ENCODE measurements at places on chromosomes 6 and 20.

DNA sequence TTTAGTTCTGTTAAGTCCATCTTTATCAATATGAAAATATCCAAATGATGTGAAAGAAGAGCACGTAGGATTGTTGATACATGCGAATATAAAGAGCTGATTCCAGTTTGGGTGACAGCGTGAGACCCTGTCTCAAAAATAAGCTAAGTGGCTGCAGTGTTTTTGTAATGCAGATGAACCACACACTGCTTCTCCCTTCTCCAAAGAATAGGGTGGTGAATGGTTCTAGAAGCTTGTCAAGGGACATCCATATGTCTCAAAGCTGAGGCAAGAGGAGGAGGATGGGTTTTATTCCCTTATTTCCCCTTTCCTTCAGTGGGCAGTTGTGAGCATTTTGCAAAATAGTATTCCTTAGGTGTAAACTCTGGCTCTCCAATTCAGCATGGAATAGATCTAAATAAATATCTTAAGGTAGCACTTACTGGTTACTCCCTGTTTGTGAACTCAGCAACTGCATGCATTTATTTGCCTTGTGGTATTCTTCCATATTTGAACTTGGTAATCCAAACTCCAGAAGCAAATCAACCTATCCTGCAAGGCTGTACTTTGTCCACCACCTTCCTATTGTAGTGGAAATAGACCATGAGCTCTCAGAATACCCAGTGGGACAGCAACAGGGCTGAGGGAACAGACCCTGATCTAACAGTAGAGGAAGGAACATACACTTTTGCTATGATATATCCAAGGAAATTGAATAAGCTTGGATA lies 38.0 kb downstream of the XRN2 start:
- DNase-seq: no peak

DNA sequence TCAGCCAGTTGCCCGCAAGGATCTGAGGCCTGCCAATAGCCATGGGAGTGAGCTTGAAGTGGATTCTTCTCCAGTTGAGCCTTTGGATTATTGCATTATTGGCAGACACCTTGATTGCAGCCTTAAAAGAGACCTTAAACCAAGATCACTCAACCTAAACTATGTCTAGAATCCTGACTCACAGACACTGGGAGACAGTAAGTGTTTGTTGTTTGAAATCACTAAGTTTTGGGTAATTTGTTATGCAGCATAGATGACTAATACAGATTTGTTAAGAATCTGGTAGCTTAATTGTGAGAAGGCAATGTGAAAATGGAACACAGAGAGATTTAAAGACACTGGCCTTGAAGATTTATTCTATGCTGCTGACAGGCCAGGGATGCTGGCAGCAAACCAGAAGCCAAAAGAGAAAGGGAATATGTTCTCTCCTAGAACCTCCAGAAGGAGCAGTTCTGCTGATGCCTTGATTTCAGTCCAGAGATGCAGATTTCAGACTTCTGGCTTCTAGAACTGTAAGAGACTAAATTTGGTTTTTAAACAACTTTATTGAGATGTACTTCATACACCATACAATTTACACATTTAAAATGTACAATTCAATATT lies 17.6 kb downstream of the SIRPD start:
- no peak for DNase-seq

DNA sequence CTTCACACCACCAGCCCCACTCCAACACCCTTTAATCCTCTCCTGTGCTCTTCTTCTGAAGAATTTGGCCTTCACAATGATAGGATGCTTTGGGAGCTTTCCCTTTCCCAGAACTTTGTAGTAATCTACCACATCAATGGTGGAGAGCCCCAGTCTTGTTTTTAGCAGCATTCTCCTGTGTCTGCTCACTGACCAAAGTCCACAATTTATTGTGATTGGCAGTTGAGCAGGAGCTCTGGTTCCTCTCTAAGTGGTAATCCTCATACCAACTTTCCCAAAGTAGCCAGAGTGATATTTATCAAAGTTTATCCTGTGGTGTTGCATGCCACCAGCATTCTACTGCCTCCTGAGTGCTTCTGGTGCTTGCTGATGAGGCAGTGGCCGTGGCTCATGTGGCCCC lies 29.0 kb upstream of the OPN5 start:
- DNase-seq: no peak

GRCh38 chr6:19921786-19922185 lies 84.6 kb downstream of the ID4 start:
- no peak for DNase-seq

DNA sequence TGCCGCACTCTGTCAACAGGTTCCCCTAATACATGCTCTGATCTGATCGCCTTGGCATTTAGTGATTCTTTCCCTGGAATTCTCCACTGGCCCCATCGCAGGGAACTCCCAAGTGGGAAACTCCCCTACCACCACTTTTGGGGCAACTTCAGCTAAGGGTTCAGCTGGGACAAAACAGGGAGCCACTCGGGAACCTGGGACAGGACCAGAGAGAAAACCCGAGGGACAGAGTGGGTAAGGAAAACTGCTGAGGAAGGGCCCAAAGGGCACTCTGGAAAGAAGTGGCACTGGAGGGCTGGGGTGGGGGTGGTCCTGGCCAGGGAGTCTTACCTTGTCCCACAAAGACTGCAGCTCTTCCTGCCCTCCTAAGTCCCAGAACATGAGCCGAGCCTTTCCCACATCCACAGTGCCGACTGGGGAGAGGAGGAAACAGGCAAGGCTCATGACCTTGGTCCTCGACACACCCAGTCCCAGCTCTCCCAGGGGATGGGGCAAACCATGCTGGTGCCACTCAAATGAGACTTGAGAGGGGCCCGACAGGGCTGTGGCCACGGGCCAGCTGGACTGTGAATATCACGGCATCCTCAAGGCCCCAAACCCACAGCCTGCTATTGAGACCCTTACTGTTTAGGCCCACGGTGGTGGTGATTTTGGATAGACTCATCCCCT lies 1.6 kb downstream of the ARFRP1 start:
- no peak for DNase-seq

DNA sequence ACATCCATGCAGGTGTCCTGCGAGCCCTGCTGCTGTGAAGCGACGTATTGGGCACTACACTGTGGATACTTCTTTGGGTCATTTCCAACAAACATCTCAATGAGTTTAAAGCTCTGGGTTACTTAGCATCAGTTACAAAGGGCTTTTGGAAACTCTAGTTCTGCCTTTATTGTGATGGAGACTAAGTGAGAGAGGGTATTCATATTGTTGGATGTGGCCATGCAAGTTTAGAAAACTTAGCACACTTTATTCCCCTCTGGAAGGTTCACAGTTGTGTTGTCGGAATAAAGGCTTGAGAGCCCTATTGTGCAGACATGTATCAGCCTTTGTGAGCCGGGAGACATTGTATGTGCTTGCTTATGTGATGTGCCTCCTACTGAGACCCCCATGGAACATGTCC lies 22.1 kb downstream of the DUSP22 start:
- no peak for DNase-seq

DNA sequence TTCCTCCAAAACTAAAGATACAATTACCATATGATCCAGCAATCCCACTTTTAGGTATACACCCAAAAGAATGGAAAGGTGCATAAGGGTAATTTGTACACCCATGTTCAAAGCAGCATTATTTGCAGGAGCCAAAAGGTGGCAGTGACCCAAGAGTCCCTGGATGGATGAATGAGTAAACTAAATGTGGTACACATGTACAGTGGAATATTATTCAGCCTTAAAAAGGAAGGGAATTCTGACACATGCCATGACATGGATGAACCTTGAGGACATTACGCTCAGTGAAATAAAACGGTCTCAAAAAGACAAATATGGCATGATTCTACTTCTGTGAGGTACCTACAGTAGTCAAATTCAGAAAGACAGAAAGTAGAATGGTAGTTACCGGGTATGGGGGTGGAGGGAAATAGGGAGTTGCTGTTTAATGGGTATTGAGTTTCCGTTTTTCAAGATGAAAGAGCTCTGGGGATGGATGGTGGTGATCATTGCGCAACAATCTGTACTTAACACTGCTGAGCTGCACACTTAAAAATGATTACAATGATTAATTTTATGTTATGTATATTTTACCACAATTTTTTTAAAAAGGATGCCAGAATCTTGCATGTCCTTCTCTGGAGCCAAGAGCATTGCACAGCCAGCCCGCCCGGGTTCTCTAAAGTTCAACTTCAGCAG lies 518.9 kb upstream of the JARID2 start:
- DNase-seq: no peak

DNA sequence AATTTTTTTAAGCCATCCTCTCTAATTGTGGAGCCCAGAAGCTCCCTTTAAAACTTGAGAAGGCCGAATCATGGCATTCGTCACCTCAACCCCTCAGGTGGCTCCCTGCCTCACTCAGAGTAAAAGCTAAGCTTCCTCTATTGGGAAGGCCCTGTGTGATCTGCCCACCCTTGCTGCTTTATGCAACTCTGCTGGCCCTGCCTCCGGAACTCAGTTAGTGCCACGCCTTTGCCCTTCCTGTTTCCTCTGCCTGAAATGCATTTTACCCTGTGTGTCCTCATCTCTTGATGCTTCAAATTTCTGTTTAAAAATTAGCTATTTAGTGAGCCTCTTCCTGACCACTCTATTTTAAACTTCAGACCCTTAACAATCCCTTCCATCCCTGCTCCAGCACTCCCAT lies 5.7 kb downstream of the PACRG start:
- DNase-seq: no peak

DNA sequence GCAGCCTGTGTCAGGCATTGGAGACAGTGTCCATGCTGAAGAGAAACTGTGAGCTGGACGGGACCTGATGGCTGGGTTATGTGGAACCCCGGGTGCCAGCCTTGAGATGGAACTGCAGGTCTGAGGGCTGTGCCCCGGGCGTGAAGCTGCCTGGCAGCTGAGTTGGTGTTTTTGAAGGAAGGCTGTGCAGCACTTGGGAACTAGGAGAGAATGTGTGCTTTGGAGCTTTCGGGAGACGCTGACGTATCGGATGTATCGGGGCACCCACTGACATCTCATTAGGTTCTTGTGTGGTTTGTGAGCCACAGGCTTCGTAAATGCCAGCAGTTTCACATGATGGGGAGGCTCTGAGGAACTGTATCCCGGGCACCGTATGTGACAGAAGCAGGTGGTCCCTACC lies 2.2 kb downstream of the DLGAP4 start:
- DNase-seq: no peak

GRCh38 chr6:153852034-153852433 lies 187.0 kb upstream of the OPRM1 start:
- no peak for DNase-seq

- DNase-seq: no peak
These were observed 33.4 kb upstream of the ZMYND8 start for GRCh38 chr20:47389867-47390347.

GRCh38 chr6:44650495-44650894 lies 263.0 kb downstream of the CDC5L start:
- no peak for DNase-seq

DNA sequence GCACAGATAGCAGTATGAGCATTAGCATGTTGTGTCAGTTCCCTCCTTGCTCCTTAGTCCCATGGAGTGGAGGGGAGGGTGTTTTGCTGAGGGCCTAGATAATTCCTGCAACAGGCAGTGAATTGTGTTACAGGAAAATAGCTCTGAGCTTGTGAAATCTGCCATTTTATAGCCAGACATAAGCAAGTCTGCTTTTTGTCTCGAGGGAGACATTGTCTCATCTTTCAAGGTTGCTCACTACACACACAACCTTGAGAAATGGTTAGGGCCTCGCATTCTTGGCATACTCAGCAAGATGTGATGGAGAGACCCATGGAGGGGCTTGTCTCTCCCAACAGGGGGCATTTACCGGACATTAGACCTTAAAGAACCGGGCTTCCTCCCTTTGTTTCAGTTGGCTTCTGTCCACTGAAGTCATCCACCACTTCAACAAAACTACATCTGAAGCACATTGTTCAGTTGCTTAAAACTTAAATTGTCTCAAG lies 108.0 kb upstream of the FOXO3 start:
- DNase-seq: no peak

DNA sequence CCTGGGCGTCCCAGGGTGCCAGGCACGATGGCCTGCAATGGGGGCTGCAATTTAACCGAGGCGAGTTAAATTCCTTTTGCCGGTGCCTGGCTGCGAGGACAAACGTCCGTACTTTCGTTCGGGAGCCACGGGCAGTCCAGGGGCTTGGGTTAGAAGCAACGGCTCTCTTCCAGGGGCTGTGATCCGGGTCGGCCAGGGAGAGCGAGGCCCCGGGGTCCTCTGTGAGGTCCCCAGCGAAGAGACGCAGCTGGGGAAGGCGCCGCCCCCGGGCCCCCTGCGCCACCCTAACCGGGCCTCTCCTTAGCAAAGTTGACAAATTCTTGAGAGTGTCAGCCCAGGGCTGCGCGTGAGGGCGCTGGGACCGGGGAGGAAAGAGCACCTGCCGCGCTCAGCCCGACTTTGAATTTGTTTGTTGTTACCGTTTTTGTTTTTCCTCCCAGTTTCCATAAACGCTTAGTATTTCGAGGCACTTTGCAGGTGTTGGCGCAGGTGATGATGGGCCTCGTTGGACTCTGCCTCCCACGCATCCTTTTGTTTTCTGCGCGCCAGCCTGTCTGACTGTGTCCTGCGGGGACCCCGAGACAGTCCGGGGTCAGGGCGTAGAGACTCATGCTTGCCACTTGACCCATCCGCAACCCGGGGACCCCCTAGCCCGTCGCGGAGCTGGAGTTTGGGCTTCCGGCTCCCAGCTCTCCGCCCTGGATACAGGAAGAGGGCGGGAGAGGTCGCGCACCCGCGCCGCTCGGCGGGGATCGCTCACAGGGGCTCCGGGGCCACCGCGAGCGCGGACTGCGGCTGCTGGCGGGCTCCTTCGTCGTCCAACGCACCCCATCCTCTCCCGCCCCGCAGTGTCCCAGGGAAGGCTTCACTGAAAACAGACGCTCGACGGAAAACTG lies 5.8 kb downstream of the OLIG3 start:
- no peak for DNase-seq

DNA sequence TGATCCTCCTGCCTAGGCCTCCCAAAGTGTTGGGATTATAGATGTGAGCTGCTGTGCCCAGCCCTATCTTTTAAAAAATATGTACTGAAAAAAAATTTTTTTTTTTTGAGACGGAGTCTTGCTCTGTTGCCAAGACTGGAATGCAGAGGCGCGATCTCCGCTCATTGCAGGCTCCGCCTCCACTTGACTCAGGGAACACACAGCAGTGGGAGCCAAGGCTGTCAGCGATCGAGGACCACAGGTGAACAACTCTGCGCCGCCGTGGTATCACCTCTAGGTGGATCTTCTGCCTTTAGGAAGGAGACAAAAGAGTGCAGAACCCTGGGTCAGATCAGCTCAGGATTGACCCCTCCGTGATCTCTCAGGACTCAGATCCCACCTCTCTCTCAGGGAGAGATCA lies 13.7 kb downstream of the RAET1E start:
- no peak for DNase-seq

GRCh38 chr6:19231878-19232561 lies 605.1 kb upstream of the ID4 start:
- no peak for DNase-seq

DNA sequence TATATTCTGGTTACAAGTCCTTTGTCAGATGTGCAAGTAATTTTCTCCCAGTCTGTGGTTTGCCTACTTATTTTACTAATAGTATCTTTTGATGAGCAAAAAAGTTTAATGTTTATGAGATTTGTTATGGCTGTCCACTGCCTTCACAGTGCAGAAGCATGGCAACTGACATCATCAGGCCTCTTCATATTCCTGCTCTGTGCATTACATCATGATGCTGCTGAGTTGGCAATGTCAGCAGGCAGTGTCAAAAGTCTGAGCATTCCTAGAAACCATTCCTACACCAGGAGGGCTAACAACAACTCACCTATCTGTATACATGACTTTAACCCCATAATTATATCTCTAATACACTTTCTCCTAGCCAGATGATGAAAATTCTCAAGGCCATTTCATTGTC lies 10.8 kb upstream of the OR2B2 start:
- DNase-seq: no peak

GRCh38 chr20:48841875-48842529 lies 14.2 kb upstream of the PREX1 start:
- DNase-seq: no peak
